Activated CD8-positive, alpha-beta T cell treated with anti-CD3 and anti-CD28 coated beads, Interleukin-2, amount 10 ng/mL, durations not matched to agents 7 days and 5 days (primary cell): ENCODE measurements at places on chromosomes 11 and 22. TPM values are rescaled to one million over a fixed set of nuclear protein-coding genes. Genes with fewer than 3 reads are reported as not detected.

The KCNQ1OT1 gene
- total RNA-seq, result 0.24 TPM

The HTR3A gene
- total RNA-seq, result not detected

The KCNJ5 gene
- total RNA-seq, result not detected

The ANKRD42 gene
- total RNA-seq, result 4.2 TPM

The CARD16 gene
- total RNA-seq, result 70.8 TPM

The KREMEN1 gene
- total RNA-seq, result 0.16 TPM

The OSM gene
- total RNA-seq, result 140 TPM

The DUSP8 gene
- 0.13 TPM for total RNA-seq

The CASP5 gene
- not detected for total RNA-seq

The P4HA3 gene
- total RNA-seq, result not detected

The PIH1D2 gene
- 0.76 TPM for total RNA-seq

The MPPED1 gene
- not detected for total RNA-seq

The LIF gene
- 532 TPM for total RNA-seq

The PKDREJ gene
- not detected for total RNA-seq

The POLD4 gene
- total RNA-seq, result 53.2 TPM

The PLAAT2 gene
- not detected for total RNA-seq

The PYGM gene
- 2.9 TPM for total RNA-seq

The KCNE3 gene
- total RNA-seq, result not detected

The BANF1 gene
- total RNA-seq, result 298 TPM

The MMP7 gene
- not detected for total RNA-seq

The HPX gene
- not detected for total RNA-seq

The RASGRP2 gene
- total RNA-seq, result 101 TPM

The PGR gene
- total RNA-seq, result not detected

The KDM4E gene
- total RNA-seq, result not detected
